ENCODE measurements at places on chromosomes 3 and 15.

GRCh38 chr3:46527239-46527638 lies 29.5 kb downstream of the RTP3 start:
- no peak for DNase-seq

- peak; percentile 34 for DNase-seq
Measured at GRCh38 chr3:102129760-102130608, 280.7 kb downstream of the NFKBIZ start.

DNA sequence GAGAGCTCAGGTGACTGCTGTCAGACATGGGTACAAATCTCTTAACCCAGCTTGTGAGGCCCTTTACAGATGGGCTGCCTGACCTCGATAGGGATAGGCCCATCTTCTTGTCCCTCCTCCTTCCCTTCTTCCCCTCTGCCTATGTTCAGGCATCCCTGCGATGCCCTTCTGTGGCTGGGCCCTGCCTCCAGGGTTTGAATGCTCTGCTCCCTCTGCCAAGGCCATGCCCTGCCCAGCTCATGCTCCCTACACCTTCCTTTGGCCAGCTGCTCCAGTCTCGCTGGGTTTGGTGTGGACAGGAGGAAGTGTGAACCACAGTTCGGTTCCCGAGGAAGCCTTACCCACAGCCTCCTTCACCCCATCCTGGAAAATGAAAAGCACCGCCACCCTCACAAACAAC lies 4.3 kb downstream of the FYCO1 start:
- no peak for DNase-seq

DNA sequence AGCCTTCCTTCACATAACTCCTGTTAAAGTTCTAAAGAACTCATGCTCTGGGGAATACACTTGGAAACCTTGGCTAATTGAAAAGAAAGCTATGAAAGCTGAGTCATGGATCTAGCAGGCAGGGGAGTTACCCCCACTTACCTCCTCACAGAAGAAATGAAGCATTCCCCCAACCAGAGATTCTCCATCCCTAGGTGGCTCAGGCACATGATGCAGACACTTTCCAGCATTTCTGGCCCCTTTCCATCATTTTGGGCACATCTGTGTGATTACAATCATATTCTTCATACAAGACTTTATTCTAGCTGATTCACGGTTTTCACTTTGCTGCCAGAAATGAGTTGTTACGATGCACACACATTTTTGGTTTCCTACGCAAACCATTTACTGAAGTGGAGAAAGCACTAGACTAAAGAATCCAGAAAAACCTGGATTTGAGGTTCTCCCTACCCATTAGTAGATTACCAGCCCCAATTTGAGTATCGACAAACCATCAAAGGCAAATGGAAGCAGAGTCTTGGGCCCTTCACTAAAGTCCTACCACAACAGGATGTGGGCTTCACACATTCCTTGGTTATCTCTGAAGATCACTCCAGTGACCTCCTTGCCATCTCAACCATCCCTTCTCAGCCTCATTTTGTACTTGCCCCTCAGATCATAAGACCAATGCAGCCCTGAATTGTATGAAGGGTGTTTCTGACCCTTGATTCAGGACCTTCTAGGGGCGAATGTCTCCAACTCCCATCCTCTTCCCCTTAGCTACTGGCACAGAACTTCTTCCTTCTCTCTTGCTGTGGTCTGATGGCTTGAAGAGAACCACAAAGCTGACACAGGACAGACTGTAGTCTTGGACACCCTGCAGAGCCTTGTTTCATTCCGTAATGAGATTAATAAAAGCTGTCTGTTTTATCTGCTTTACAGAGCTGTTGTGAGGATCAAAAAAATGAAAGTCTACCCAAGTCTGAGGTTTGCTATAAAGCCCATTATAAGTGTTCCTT lies 42.5 kb upstream of the SNRK start:
- DNase-seq: no peak
